ENCODE measurements at places on chromosomes 1 and 21.

- no peak for DNase-seq
These were observed 3.0 kb downstream of the PARP1 start for GRCh38 chr1:226404904-226405222.

DNA sequence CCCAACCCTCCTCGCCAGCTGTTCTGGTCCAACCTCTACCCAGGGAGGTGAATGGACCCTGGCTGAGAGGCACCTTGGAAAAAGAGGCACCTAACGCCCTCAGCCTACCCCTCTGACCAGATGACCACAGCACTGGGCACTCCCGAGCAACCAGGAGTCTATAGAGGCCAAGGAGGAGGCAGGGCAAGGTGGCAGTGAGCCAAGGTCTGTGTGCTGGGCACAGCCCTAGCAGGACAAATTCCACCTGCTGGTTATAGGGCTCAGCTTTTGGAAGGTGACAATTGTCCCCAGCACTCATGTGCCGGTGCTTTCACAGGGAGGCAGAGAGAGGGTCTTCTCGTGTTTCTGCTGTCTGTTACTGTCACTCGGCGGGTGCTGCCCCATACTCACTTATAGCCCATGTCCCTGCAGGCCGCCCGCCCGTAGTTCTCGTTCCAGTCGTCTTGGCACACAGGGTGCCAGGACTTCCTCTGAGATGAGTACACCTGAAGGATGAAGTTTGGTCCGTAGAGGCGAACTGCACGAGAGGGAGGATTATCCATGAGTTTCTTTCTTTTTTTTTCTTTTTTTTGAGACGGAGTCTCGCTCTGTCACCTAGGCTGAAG is 27.8 kb downstream of the TMPRSS2 start:
- DNase-seq: no peak

GRCh38 chr1:21661886-21662285 is 7.3 kb downstream of the RAP1GAP start:
- no peak for DNase-seq

- DNase-seq: no peak
These were observed 180.7 kb downstream of the KAZN start for GRCh38 chr1:14778898-14779865.

DNA sequence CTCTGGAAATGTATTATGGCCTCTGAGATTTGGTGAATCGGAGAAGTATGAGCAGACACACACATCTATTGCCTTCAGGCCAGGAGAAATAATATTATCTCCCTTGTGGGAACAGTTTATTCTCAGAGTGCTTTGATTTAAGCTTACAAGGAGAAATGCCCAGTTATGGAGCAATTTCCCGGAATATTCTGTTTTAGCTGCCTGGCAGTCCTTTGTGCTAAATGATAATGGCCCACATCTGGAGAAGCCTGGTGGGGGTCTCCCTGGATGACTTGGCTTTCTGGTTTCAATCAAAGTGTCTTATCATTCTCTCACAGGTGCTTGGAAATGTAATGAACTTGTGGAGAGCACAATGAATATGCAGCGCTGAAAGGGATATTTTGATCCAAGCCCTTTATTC is 389.6 kb upstream of the USP24 start:
- no peak for DNase-seq

DNA sequence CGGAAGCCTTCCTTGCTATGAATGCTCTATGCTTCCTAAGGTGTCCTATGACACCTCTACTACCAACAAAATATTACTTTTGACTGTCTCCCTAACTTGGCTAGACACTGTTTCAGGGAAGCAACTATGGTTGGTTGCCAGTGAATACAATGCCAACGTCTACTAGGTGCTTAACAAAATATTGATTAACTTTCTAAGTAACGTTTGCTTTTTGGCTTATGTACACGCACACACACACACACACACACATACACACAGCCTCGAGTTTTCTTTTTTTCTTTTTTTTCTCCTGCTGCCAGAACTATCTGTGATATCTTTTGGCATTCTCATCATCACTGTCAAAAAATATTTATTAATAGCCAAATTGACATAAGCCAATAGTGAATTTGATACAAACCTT is 864.0 kb downstream of the PLA2G4A start:
- DNase-seq: no peak

- DNase-seq: no peak
These were observed 170.7 kb downstream of the NEGR1 start for GRCh38 chr1:72111662-72112061.

DNA sequence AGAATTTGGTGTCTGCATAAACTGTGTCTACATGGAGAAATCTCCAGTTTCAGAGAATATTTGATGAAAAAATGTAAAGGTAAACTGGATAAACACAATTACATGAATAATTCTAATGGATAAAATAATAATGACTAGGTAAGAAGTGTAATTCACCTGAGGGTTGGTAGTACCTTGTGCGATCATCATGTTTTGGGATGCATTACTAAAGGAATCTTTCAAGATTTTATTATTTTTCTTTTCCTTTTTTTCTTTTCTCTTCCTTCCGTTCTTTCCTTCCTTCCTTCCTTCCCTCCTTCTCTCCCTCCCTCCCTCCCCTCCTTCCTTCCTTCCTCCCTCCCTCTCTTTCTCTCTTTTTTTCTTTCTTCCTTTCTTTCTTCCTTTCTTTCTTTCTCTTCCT is 818.7 kb downstream of the LTN1 start:
- no peak for DNase-seq

Measured in fibroblast of skin of left biceps (primary cell).